NK-92 treated with Interleukin-12 subunit alpha and Interleukin-12 subunit beta, amount 100 ng/mL, for 24 hours (cell line): ENCODE measurements at places on chromosomes 3 and 15.

DNA sequence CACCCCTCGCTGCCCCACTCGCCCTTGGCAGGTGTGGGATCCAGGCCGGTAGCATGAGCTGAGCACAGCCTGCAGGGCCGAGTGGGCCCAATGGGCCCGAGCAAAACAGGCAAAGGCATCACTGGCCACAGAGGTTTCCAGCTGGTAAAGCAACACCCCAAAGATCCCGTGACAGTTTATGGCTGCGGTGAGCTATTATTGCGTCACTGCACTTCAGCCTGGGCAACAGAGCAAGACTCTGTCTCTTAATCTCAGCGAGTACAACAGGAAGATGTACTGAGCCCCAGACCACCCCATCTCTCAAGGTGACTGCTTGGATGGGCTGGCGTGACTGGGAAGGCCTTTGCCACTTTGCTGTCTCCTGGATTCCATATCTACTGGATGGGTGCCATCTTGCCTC lies 4.3 kb downstream of the JMJD7 start:
- no peak for DNase-seq

GRCh38 chr3:53231532-53232511 lies 24.0 kb downstream of the TKT start:
- DNase-seq = no peak

DNA sequence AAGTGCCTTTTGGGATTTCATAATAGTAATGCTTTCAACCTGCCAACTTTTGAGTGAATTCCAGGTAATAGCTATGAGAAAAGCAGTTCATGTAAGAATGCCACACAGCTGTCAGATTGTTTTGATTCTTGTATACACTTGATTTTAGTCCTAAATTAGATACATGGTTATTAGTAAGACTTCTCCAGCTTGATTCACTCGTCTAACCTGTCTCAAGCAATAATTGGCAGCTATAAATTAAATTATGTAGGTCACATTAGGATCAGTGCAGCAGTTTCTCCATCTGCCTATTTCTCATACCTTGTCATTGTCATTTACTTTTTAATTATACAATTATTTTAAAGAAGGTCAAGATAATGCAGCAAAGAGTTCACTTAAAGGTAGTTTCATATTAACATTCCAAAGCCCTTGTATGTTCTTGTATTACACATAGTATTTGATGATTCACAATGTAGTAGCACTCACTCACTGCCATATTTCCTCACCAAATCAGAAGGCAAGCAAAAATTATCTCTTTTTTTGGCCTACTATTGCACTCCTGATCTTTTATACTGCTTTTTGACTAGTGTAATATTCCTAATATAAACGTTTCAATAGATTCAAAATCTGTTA lies 10.9 kb upstream of the CRYBG3 start:
- no peak for DNase-seq

GRCh38 chr15:68730976-68731897 lies 89.5 kb downstream of the ANP32A start:
- DNase-seq = no peak

GRCh38 chr15:40756938-40757337 lies 1.9 kb upstream of the RMDN3 start:
- DNase-seq = no peak

DNA sequence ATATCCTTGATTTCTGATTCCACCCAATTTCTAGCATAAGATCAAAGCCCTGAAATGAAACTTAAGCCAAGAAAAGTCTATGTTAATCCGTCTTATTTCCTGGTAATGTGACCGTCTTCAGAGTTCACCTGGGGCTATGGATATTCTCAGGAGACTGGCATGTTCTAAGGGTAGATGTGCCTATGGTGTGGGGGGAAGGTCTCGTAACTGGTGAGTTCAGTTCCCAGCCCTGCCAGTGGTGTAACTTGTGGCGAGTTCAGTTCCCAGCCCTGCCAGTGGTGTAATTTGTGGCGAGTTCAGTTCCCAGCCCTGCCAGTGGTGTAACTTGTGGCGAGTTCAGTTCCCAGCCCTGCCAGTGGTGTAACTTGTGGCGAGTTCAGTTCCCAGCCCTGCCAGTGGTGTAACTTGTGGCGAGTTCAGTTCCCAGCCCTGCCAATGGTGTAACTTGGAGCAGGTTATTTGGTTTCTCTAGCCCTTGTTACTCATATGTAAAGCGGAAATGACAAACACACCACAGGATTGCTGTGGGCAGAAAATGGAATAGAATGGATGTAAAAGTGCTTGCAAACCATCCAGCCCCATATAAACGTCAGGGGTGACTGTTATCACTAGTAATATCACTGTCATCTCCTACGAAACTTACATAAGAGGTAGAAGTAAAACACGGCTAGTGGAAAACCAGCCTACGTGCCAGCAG lies 30.4 kb downstream of the SLC51A start:
- no peak for DNase-seq

DNA sequence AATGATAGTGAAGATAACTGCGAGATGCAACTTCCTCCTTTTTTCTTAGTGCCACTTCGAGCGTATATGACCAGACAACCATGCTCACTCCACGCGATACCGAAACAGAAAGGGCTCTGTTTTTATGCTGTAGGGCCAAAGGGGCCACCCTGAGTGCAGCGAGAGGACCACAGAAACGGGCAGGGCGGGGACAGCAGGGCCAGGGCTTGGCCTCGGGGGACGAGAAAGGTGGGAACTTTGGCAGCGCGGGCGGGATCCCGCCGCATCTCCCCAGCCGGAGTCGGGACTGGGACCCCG lies 483 bp downstream of the VPS13C start:
- DNase-seq = peak; percentile 78

GRCh38 chr3:167785790-167786189 lies 50.3 kb downstream of the SERPINI1 start:
- no peak for DNase-seq

- DNase-seq = no peak
These were observed 74.0 kb upstream of the CNTN4 start for GRCh38 chr3:2024713-2025112.

GRCh38 chr3:18282507-18282906 lies 142.6 kb downstream of the SATB1 start:
- DNase-seq = no peak

DNA sequence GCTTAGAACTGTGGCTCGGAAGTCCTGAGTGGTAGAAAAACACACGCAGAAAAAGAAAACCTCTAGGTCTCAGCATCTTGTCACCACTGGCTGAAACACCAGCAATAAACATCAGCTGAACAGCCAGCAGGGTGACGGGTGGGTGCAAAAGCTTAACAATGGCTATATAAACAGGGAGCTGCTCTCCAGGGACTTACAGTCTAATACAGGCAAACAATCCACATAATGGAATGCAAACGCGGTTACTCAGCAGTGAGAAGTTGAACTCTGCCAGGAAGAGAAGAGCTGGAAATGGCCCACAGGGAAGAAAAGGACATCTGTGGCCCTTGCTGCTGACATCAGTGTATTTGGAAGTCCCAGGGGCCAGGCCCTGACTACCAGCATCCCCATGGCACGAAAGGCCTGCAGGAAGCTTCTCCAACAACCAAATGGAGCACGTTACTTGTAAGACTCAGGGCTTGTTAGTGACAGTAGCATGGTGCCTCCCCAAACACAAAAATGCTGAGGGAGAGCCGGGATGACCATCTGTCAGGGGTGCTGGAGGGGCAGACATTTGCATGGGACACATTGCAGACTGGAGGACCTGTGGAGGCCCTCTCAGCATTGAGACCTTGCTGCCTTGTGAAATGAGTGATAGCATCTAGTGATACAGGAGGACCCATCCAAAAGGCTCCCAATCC lies 3.0 kb downstream of the HEG1 start:
- no peak for DNase-seq

GRCh38 chr3:37737134-37737533 lies 124.5 kb upstream of the CTDSPL start:
- DNase-seq = no peak
